ENCODE measurements at places on chromosomes 12 and 14.
A peak's percentile ranks its signal among the peaks of the same experiment; 100 is the strongest.

- no peak for DNase-seq
These were observed 32.9 kb upstream of the ZFP36L1 start for GRCh38 chr14:68825729-68826128.

- no peak for DNase-seq
These were observed 75.2 kb upstream of the PRKD1 start for GRCh38 chr14:30002859-30003258.

- no peak for DNase-seq
These were observed 21.3 kb upstream of the CCDC63 start for GRCh38 chr12:110825530-110825929.

DNA sequence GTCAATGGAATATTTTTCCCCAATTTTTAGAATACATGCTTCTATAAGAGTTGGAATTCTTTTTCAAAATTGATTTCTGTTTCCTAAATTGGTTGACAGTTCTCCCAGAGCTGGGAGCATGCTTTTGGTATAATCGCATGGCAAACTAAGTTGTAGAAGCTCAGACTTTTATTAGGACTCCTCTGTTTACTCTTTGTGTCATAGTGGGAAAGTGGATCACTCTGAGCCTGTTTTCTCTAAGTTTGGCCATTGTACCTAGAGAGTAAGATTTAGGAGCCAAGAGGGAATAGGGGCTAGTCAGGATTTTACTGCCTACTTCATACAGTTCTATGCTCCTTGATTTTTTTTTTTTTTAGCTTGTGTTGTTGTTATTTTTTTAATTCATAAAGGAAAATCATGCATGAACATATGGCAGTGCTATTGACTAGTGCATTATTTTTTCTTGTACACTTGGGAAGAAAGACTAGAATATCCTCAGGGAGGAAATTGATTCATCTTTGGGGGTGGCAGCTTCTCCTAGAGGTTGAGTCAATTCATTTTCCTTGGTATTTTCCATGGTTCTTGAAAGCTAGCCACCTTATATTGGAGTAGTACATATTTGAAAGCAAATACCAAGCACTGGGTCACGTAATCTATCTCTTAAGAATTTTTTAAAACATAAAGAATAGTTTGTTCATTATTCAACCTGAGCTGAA, 77.7 kb upstream of the TRAF3 start:
- DNase-seq, result no peak

DNA sequence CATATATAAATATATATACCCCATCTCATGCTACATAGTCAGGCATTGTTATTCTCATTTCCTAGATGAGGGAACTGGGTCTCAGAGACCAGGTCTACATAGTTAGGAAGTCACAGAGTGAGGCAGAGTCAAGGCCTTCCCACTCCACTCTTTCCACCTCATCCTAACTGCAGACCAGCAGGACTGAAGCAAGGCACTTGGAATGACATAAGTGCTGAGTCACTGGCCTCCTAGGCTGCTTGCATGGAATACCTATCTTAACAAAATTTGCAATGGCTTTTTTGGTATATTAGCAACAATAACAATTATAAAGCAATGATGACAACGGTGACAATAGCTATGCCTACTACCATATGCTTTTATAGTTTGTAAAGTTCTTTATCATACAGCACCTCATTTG, 5.4 kb upstream of the ANO4 start:
- no peak for DNase-seq

DNA sequence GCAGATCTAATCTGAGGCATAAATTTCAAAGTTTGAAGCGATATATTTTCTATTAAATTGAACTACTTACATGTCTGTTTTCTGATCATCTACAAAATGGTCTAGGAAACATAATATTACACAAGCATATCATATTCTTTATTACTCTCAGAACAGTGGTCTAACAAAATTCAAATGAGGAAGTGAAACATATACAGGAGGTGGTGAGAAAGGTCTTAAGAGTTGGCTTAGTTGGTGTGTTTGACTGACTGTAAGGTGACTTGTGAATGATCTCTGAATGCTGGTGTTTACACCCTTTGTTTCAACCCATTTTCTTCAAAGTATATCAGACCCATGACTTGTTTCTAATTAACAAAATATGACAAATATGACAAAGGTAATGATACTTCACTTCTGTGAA, 1156.8 kb downstream of the SLC16A7 start:
- DNase-seq, result no peak

- peak; percentile 59 for DNase-seq
These were observed 79.2 kb upstream of the PTHLH start for GRCh38 chr12:28051516-28052354.

DNA sequence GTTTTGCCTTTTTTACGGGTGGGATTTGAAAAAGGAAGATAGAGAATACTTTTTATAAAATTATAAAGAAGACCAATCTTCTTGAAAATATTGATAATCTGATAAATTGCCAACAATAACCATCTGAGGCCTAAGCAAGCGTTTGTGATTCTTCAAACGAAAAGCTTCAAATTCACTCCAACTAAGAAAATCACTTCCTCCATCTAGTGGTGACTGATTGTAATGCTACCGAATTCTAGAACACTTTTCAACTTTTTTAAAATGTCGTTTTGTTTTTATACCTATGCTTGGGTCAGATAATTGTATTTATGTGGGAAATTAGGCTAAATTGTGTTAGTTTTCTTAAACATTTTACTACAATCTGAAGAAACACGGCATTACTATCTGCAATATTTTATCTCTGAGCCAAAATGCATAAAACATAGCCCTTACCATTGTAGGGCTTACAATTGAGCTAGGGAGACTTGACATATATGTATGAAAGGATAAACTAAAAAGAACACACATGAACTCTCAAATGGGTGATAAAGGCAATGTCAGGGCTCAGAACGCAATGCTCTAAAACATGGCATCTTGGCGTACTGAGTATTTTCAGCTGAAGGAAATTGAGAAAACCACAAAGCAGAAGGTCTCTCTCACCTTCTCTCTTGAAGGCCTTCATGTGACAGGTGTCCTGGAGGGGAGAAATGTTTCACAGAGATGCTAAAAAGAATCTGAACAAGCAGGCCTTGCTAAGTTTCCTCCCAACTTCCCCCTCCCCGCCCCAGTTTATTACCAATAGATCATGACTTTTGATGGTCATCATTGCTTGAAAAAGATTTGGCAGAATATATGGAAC, 36.8 kb upstream of the G2E3 start:
- DNase-seq, result peak; percentile 2

- DNase-seq, result no peak
These were observed 541.4 kb upstream of the ATP2B1 start for GRCh38 chr12:90250042-90250441.
